ENCODE measurements at places on chromosomes 1 and 21.

DNA sequence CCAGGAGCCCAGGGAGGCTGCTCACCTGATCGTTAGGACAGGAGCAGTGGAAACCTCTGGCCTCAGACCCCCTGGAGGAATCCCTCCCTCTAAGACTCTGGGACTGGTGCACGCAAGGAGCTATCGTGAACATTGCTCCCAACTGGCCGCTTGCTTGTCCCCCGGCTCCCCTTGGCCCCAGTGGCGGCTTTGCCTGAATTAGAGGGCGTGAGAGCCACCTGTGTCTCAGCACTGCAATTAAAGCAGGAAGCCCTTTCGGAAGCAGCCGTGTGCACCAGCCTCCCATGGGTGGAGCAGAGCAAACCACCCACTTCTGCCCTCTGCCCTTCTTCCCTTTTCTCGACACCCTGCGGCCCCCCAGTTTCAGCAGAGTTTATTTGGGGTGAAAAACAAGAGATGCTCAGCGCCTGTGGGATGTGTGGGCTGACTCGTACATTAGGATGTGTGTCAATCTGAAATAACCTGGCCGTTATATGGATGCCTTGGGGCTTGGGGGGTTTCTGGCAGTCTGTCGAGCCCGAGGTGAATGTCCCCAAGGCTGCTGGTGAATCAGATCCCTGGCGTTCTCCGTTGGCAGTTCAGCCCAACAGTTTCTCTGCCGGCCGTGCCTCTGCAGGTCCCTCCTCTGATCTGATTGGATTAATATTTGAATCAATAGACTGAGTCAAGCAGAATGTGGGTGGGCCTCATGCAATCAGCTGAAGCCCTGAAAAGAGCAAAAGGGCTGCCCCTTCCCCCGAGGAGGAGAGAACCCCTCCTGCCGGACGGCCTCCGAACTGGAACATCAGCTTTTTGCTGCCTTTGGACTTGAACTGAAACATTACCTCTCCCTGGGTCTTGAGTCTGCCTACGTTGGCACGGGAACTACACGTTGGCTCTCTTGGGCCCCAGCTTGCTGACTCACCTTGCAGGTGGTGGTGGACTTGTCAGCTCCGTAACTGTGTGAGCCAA lies 7.3 kb upstream of the UMODL1 start:
- peak; percentile 26 for DNase-seq

DNA sequence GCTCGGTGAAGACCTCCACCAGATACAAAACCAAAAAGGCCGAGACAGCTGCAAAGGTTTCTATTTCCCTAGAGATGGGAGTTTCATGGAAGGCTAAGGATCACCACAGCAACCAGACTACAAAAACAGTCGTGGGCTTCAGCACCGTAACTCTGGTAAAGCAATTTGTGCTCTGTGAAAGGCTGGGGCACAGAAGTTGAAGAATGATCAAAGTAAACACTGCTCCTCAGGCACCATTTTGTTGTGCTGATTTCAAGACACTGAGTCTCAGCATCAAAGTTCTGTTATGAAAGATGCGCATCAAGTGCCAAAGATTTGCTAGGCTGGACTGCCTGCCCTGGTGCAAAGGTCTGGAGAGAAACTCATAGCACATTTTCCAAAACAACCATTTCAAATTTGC lies 116.2 kb downstream of the TGFBR3 start:
- DNase-seq = no peak

DNA sequence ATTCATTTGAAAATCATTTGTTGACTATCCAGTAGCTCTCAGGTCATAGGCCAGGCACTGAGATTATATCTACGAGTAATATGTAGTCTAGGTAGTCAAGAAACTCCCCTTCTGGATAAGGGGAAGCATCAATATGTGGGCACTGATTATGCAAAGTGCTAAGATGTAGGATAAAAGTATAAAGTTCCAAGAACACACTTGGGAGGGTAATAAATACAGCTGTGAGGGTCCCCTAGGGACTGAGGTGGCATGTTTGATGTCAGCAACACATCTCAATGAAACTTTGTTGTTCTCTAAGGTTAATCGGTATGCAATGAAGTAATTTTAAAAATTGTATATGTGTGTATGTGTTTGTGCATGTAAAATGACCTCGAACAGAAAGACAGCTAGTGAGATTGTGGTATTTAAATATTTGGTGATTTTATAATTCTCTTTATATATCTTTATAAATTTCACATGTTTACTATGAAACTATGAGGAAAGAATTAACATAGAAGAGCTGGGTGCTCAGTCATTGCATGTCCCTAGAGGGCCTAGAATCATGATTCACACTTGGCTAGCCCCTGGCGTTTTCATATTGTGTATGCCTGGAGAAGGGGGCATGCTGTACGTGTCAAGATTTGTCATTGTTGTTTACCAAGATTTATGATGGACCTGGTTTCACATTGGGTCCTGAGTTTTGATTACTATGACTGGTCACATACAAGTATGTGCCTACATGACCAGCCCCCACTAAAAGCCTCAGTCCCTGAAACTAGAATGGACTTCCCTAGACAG lies 140.1 kb upstream of the DUSP10 start:
- no peak for DNase-seq

DNA sequence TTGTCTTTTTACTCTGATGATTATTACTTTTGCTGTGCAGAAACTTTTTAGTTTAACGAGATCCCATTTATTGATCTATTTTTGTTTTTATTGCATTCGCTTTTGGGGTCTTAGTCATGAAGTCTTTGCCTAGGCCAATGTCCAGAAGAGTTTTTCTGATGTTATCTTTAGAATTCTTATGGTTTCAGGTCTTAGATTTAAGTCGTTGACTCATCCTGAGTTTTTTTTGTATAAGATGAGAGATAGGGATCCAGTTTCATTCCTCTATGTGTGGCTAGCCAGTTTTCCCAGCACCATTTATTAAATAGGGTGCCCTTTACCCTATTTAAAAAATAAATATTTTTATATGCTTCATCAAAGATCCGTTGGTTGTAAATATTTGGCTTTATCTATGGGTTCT lies 13.2 kb downstream of the MAN1C1 start:
- no peak for DNase-seq

DNA sequence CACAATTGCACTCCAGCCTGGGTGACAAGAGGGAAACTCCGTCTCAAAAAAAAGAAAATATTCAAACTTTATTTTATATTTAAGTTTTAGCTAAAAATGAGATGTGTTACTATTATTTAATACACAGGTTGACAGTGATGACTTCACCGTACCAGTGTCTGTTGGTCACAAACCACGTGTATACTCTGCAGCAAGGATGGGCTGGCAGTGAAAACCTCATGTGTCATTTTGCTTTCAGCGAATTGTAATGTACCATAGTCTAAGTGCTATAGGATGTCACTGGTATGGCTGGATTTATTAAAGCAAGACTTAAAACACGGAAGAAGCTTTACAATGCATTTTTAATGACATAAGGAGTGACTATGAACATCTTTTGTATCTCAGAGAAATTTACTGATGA lies 28.1 kb upstream of the NHLH2 start:
- no peak for DNase-seq

GRCh38 chr1:197471248-197471985 lies 203.4 kb downstream of the CRB1 start:
- no peak for DNase-seq

- no peak for DNase-seq
Observed at GRCh38 chr21:16634515-16634914, 878.3 kb upstream of the CXADR start.

DNA sequence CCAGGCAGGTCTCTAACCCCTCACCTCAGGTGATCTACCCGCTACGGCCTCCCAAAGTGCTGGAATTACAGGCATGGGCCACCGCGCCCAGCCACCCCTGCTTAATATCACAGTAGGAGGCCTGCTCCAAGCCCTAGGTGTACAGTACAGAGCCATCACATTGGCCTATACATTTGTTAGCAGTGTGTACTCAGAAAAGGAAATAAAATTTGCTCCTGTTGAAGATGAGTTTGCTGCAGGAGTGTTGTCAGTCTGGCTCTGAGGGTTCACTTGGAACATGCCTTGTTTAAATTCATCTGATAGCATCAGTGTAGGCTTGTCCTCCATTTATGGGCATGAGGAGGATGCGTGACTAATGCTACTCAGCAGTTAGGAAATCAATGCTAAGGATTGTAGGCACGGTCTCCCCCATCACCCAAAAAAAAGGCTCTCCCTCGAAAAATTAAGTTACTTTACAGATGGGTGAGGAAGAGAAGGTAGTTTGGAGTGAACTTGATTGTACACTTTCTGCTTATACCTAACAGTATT lies 4.6 kb upstream of the ENAH start:
- DNase-seq = no peak

- DNase-seq = no peak
Observed at GRCh38 chr1:95888941-95889390, 655.0 kb downstream of the RWDD3 start.

DNA sequence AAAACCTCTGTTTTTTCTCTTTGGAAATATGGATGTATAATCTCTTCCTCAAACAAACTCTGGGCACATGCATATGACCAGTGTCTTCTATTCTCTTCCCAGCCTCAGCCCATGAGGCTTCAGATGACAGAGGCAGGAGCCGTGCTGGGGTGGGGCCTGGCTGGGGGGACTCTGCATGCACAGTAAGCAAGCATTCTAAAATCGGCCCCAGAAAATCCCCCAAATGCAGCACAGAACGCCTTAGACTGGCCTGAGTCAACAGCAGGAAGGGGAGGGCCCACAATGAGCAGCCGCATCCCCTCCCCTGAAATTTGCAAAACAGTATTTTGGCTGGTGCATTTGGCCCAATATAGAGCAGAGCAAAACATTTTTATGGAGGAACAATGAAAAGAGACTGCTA lies 47.8 kb downstream of the ITPKB start:
- peak; percentile 31 for DNase-seq

- no peak for DNase-seq
Observed at GRCh38 chr1:107946794-107947193, 18.2 kb downstream of the VAV3 start.

- DNase-seq = no peak
Observed at GRCh38 chr1:108057541-108057940, 92.6 kb upstream of the VAV3 start.

DNA sequence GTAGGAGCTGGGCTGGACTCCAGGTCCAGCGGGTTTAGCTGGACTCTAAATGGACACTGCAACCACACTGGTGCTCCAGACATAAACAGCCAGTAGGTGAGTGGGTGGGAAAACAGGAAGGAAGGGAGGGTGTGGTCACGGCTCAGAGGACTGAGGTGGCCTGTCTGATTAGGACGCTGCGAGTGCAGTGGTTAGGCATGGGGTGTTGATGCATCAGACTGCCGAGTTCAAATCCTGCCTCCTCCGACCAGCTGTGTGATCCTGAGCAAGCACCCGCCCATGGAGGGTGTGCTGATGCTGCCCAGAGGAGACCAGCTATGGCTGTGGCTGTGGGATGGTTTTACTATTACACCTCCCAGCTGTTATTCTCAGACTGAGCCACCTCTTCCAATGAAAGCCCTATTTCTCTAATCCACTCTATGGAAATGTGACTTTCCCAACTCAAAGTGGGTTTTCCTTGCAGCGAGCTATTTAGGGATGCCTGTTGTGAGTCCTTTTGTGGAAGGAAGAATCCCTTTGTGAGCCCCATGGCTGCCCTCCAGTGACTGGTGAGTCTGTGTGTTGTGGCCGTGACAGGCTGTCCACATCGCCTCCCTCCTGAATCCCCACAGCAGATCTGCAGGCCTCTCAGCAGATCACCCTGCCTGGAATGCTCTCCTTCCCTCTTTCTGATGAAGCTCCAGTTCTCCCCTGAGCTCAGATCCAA lies 56.6 kb upstream of the EDN2 start:
- no peak for DNase-seq

DNA sequence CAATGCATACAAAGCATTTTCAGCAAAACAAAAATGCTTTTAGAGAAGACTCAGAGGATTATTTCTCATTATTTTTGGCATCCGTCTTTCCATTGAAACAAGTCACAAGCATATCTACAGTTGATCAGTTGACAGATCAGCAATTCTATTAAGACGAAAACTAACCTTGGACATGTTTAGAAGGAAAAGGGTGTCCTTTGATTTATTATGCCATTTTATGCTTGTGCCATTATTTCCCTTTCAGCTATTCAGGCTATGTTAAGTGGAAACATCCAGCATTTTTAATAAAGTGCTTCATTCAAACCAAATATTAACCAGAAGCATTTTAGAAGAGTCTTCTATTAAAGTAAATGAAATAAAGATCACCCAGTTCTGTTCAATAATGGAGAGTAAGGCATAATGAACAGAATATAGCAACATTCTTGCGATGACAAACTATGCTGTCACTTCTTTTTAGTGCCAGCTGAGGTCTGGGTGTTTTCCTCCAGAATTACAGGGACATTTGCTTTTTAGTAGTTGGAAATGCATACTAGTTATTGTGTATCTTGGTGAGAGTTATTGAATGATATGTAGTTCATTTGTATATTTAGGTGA lies 481.4 kb downstream of the PLA2G4A start:
- DNase-seq = no peak

GRCh38 chr1:91757763-91758460 lies 128.0 kb downstream of the TGFBR3 start:
- DNase-seq = no peak

DNA sequence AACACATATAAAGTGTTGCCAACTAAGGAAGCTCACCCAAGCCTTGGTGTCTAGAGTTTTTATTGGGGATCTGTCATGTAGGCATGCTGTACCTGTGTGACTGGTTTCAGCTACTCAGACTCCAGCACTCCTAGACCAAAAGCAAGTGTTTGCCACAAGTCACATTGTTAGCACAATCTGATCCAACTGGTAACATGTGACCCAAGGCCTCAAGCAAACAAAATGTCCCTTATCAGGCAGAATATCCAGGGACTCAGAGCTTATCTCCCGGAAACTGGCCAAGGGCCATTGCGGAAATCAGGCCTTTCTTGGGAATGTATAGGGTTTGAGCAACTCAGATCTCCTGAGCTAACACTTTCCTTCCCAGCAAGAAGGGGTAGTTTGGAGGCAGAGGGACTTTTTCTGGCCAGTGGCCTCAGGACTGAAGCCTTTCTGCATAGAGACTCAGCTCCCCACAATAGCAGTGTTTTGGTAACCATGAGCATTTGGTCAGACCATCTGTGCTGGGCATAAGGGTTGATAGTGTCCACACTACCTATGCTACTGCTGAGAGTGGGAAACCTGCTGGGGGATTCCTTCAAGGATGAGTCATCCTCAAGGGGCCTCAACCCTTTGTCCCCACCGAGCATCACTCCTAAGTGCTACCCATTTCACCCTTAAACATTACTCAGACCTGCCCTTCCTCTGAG lies 29.6 kb downstream of the NHLH2 start:
- no peak for DNase-seq
